Stimulated activated CD8-positive, alpha-beta memory T cell treated with anti-CD3 and anti-CD28 coated beads, Interleukin-2, amount 100 ng/mL, for 1 hour (primary cell): ENCODE measurements at places on chromosomes 6 and 20.

DNA sequence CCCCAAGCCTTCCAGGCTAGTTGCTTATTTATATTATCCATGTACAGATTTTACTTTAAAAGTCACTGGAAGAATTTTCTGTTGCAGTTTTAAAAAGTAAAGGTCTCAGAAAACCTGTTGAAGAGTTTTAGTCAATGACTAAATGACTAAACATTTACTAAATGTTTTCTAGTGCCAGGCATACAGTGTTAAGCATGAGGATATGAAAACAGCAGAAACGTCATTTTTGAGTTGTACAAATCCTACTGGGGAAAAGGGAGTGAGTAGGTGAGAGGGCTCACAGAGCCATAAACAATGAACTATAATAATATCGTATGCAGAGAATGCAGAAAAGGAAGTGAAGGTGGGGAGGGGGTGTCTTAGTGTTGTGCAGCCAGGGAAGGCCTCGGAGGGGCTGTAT lies 66.3 kb downstream of the MAN1A1 start:
- no peak for DNase-seq

DNA sequence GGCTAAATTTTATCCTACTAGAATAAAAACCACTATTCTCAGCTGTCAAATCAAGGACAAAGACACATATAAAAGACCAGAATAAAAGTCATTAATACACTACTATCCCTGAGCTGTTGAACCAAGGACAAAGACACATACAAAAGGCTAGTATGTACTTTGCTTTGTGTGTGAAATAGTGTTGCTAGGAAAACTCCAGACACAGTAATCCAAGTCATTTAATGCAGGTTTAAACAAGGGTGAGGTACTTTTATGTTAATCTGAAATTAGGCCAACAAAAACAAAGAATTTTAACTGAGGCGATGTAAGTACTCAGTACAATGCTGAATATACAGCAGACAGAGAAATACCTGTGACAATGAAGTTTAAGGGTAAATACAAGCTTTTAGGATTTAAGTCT lies 18.9 kb downstream of the GCLC start:
- DNase-seq = no peak

DNA sequence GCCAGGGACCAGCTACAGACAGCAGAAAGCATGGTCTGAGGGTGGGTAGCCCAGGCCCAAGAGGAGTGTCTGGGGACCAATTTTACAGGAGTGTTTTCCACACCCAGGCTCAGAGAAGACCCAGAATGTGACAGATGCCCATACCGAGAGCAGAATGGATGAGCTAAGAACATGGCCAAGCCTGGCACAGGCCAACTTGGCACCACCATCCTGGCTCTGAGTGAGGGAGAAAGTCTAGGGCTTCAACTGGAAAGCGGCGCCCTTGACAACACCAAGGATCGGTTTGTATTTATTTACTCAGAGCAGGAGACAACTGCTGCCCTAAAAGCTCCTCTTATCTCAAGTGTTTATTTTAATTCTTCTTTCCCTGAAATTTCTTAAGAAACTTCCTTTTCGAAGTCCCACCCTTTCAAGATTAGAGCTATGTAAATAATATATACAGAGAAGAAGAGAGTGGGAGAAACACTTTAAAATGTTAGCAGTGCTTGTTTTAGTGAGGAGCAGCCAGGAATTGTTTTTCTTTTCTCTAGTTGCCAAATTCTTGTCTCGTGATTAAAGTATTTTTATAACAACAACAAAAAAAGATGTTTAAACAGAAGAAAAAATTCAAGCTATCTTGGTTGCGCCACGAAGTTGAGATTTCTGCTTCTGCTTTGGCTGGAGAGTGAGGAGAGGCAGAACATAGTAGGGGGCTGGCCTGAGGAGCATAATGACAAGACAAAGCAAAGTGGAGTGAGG lies 16.2 kb downstream of the TNXB start:
- no peak for DNase-seq

- DNase-seq = no peak
Measured at GRCh38 chr6:90586546-90586835, 381 bp downstream of the MAP3K7 start.

GRCh38 chr20:62964700-62965099 lies 12.2 kb downstream of the SLC17A9 start:
- no peak for DNase-seq

DNA sequence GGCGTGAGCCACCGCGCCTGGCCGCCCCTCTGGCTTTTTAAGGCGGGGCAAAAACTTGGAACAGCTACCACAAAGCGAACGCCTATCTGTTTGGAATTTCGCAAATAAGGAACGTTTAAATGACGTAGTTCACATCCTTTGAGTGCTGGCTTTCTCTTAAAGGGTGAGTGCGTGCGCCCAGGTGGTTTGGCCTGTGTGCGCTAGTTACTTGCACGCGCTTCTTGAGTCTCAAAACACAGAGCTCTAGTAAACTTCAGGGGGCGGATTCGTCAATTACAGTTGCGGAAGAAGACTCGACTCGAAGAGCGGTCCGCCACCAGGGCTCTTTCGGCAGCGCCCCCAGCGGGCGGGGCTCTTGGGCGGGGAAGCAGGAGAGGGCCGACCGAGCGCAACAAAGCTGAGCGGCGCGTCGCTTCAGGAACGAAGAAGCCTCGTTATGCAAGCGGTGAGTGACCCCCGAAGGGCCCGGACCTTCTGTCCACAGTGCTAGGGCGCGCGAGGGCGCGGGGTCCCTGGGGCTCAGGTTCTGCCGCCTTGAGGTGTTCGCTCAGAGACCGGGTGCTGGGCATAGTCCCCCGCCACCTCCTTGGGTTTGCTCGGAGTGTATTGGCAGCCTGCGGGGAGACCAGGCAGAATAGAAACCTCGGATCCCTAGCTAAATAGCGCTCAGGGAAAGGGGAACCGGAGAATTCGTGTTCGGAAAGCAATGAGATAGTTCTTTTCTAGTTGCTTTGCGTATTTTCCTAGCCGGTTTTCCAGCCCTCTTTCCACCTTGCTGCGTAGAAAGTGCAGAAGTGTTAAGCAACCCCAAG lies at the start of gene SYCP2L:
Gene SYCP2L, plus strand, starts transcription at position 362 of the 812 bp plus-strand sequence. Its CDS starts 75 bp downstream, at position 437.
- DNase-seq = no peak

- DNase-seq = no peak
Measured at GRCh38 chr20:6122873-6123648, at the start of gene FERMT1. FERMT1 (minus strand) TSS chr20:6123030; CDS start chr20:6119554, 3,476 bp downstream.
